ENCODE measurements at places on chromosomes 5 and 9.

DNA sequence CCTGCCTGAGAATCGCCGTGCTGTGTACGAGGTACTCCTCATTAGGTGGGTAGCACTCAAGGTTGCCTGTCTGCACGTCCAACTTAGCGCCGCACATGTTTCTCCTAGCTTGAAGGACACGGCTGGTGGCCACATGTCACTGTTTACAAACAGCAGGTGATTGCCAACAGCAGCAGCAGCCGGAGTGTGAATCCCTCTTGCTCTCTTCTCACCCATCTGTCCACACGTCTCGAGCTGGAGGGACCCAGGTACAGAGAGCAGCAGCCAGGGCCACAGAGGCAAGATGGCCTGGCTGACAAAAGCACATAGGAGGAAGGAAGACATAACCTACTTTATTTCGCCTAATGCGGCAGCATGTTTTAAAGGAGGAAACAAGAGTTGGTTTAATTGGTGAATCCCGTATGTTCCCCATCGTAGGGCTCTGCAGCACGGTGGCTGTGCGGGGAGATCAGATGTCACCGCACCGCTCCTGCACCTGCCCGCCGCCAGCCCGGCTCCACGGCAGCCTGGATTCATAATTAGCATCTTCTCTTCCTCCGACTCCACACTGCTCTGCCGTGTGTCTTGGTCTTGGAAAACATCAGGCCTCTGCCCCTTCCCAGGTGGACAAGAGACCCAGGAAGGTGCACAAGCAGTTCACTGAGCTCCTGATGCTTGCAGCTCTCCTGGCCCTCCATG is 201.6 kb upstream of the IRX1 start:
- no peaks in the 10 kb centered on the region for H3K36me3 ChIP-seq
- no peaks in the 10 kb centered on the region for H3K27me3 ChIP-seq
- peaks cover 8% of the 10 kb centered on the region for H3K4me1 ChIP-seq
- no peak overlapping the region for H3K4me3 ChIP-seq

GRCh38 chr9:98234245-98234825 is 21.1 kb downstream of the TBC1D2 start:
- no peak for DNase-seq
- no peaks in the 10 kb centered on the region for H3K27me3 ChIP-seq
- H3K4me1 ChIP-seq, result no peaks in the 10 kb centered on the region
- H3K27ac ChIP-seq, result no peak overlapping the region
- no peak overlapping the region for H3K4me3 ChIP-seq

DNA sequence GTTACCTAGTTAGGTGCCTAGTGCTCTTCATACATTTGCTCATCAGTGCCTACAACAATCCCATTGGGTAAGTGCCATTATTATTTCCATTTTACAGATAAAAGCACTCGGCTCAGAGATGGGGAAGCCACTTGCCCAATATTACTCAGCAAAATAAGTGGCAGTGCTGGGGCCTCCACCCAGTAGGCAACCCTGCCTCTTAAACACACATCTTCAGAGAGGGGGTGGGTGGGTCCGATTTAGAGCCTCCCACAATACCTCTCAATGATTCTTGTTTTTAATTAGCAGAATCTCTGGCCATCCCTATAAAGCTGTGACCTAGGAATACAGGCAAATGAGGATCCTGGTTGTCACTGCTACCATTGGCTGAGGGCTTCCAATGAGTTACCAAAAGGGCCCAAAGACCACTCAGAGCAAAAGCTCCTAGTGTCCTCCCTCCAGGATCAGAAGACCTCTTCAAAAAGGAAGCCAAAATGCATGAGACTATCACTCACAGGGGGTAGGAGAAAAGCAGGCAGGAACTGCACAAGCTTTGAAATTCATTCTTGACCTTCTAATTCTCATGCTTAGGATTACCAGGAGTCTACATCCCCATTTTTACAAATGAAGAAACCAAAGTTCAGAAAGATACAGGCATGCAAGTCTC is 36.1 kb upstream of the UBE2D2 start:
- no peak overlapping the region for H3K4me3 ChIP-seq
- no peak overlapping the region for H3K27ac ChIP-seq
- DNase-seq, result no peak
- H3K36me3 ChIP-seq, result no peaks in the 10 kb centered on the region
- H3K4me1 ChIP-seq, result no peaks in the 10 kb centered on the region

- no peak for DNase-seq
- no peak overlapping the region for H3K4me3 ChIP-seq
- H3K27ac ChIP-seq, result no peak overlapping the region
- H3K36me3 ChIP-seq, result no peaks in the 10 kb centered on the region
- no peaks in the 10 kb centered on the region for H3K27me3 ChIP-seq
- H3K4me1 ChIP-seq, result no peaks in the 10 kb centered on the region
These were observed 223.6 kb downstream of the MLLT3 start for GRCh38 chr9:20398536-20399338.

- DNase-seq, result peak; percentile 94
- H3K4me1 ChIP-seq, result peaks cover 100% of the 10 kb centered on the region
- H3K4me3 ChIP-seq, result no peak overlapping the region
- H3K27me3 ChIP-seq, result no peaks in the 10 kb centered on the region
- peak overlapping the region; percentile 99 for H3K27ac ChIP-seq
- H3K36me3 ChIP-seq, result peaks cover 20% of the 10 kb centered on the region
These were observed 69.2 kb upstream of the RPS23 start for GRCh38 chr5:82347201-82347865.

GRCh38 chr5:154653764-154654485 is 101.3 kb upstream of the LARP1 start:
- H3K4me3 ChIP-seq, result no peak overlapping the region
- no peaks in the 10 kb centered on the region for H3K27me3 ChIP-seq
- no peaks in the 10 kb centered on the region for H3K4me1 ChIP-seq
- no peaks in the 10 kb centered on the region for H3K36me3 ChIP-seq
- no peak for DNase-seq
- no peak overlapping the region for H3K27ac ChIP-seq

- H3K27ac ChIP-seq, result no peak overlapping the region
- H3K27me3 ChIP-seq, result no peaks in the 10 kb centered on the region
- H3K4me1 ChIP-seq, result no peaks in the 10 kb centered on the region
- DNase-seq, result no peak
- no peaks in the 10 kb centered on the region for H3K36me3 ChIP-seq
- no peak overlapping the region for H3K4me3 ChIP-seq
These were observed 3.8 kb upstream of the NACC2 start for GRCh38 chr9:136098844-136099243.

- H3K27me3 ChIP-seq, result peaks cover 4% of the 10 kb centered on the region
- no peak overlapping the region for H3K4me3 ChIP-seq
- H3K36me3 ChIP-seq, result no peaks in the 10 kb centered on the region
- H3K4me1 ChIP-seq, result no peaks in the 10 kb centered on the region
- no peak for DNase-seq
These were observed 8.0 kb downstream of the GAS1 start for GRCh38 chr9:86939321-86939720.

DNA sequence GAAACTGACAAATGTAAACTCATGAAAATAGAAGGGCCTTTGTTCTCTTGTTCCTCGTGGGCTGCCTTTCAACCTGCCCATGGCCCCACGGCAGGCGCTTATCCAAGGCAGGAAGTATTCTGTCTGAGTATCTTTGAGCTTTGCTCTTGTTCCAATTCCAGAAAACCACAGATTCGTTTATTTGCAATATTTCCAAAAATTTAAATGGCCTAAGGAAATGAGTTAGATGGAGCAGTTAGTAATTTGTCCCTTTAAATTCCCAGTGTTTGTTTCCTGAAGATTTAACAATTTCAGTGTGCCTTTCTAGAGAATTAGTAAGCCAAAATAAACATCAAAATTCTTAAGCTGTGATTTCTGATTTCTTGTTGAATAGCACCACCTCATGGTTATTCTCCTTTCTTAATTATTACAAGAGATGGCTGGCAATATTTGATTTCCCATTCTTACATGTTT is 299.4 kb upstream of the RASA1 start:
- H3K36me3 ChIP-seq, result no peaks in the 10 kb centered on the region
- H3K4me1 ChIP-seq, result no peaks in the 10 kb centered on the region
- no peak overlapping the region for H3K4me3 ChIP-seq

DNA sequence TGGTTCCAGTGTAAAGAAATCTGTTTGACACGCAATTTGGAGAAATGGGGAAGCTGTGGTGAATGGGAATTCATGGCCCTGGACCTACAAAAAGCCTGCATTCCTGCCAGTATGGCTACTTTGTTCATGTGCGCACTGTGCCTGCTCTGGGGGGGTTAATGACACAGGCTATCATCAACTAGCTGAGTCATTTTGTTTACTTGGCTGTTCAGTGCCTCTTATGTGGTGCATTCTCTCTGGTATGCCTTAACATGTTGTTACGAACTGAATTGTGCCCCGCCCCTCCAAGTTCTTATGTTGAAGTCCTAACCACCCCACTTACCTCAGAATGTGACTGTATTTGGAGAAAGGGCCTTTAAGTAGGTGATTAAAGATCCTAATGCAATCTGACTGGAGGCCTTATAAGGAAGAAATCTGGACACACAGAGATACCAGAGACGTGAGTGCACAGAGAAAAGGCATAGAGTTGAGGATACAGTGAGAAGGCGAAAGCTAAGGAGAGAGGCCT is 20.4 kb upstream of the UBAP1 start:
- no peak for DNase-seq
- H3K4me1 ChIP-seq, result no peaks in the 10 kb centered on the region
- no peaks in the 10 kb centered on the region for H3K36me3 ChIP-seq
- no peaks in the 10 kb centered on the region for H3K27me3 ChIP-seq
- H3K4me3 ChIP-seq, result no peak overlapping the region

GRCh38 chr5:163342306-163342705 is 95.1 kb upstream of the CCNG1 start:
- H3K27me3 ChIP-seq, result no peaks in the 10 kb centered on the region
- peaks cover 4% of the 10 kb centered on the region for H3K4me1 ChIP-seq
- no peak overlapping the region for H3K4me3 ChIP-seq
- H3K36me3 ChIP-seq, result no peaks in the 10 kb centered on the region
- no peak overlapping the region for H3K27ac ChIP-seq
